Vagina (tissue), 2 donors: ENCODE measurements at places on chromosomes 7 and 10. TPM values are rescaled to one million over a fixed set of nuclear protein-coding genes. Genes with fewer than 3 reads are reported as not detected.

The MRC1 gene
- total RNA-seq = 18.9 TPM

The TMEM130 gene
- total RNA-seq = 3.7 TPM

The TET1 gene
- total RNA-seq = 3.2 TPM

GRCh38 chr10:32744321-32744720 is 213.7 kb downstream of the ITGB1 start:
- no peaks in the 10 kb centered on the region for H3K36me3 ChIP-seq
- H3K4me3 ChIP-seq = no peak overlapping the region
- no peak for DNase-seq
- H3K27ac ChIP-seq = no peak overlapping the region

- no peaks in the 10 kb centered on the region for H3K36me3 ChIP-seq
- DNase-seq = no peak
- H3K27ac ChIP-seq = no peak overlapping the region
- no peaks in the 10 kb centered on the region for H3K27me3 ChIP-seq
- no peak overlapping the region for H3K4me3 ChIP-seq
These were observed 238.9 kb upstream of the ETV1 start for GRCh38 chr7:14228341-14228740.

GRCh38 chr10:97553575-97554031 is 19.0 kb upstream of the ANKRD2 start:
- peak overlapping the region; percentile 11 for H3K27ac ChIP-seq
- H3K4me1 ChIP-seq = peaks cover 32% of the 10 kb centered on the region
- H3K27me3 ChIP-seq = no peaks in the 10 kb centered on the region
- no peak overlapping the region for H3K4me3 ChIP-seq

DNA sequence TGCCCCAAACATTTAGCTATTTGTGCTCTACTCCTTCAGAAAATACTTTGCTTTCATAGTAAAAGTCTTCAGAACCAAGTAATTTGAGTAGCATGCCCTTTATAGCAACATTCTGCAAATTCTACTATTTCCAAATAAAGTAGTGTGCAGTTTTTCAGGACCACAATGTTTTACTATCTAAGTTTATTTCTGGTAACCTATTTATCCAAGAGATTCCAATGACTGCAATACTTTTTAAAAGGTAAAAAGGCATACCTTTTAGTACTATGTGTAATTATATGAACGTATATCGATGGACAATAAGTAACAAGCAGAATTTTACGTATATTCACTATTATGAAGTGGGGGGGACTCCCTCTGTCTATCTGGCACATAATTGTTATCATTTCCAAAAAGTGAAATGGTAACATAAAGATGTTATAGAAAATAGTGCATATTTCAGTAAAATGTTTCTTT is 6.9 kb upstream of the CAV2 start:
- no peaks in the 10 kb centered on the region for H3K36me3 ChIP-seq
- H3K4me1 ChIP-seq = no peaks in the 10 kb centered on the region
- no peaks in the 10 kb centered on the region for H3K27me3 ChIP-seq
- H3K4me3 ChIP-seq = no peak overlapping the region
- DNase-seq = no peak

DNA sequence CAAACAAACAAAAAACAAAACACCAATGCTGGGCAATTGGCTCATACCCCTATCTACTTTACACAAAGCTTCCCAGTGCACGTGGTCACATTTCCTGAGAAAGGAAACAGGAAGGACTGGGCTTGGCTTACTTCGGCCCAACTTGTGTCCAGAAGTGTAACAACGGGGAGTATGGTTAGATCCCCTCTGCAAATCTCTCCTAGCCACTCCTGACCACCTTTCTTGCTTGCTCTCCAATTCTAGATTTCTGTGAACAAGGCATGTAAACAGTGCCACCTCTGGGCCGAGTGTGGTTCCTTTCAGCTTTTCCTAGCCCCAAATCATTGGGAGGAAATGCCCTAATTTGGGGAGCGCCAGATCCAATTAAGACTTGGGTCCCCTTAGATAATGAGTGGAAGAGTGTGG is 21.0 kb upstream of the FRAT2 start:
- no peak for DNase-seq
- H3K4me3 ChIP-seq = no peak overlapping the region
- no peaks in the 10 kb centered on the region for H3K36me3 ChIP-seq
- no peaks in the 10 kb centered on the region for H3K4me1 ChIP-seq
- no peaks in the 10 kb centered on the region for H3K27me3 ChIP-seq

DNA sequence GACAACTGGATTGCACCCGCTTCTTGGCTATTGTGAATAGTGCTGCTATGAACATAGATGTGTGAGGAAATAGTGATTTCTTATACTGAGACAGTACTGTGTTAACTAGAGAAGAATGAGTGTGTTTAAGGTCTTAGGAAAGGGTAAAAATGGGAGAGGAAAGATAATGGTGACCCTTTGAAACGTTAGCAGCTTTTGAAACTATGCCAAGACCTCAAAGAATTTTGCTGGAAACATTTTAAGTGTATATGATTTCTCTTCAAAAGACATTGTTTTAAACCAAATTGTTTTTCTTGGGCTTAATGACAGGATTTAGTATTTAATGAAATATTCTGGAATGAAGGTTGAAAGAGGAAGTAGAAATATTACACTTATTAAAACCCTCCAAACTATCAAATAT is 100.8 kb upstream of the ARHGAP21 start:
- H3K27me3 ChIP-seq = no peaks in the 10 kb centered on the region
- peaks cover 17% of the 10 kb centered on the region for H3K4me1 ChIP-seq
- no peak overlapping the region for H3K27ac ChIP-seq

DNA sequence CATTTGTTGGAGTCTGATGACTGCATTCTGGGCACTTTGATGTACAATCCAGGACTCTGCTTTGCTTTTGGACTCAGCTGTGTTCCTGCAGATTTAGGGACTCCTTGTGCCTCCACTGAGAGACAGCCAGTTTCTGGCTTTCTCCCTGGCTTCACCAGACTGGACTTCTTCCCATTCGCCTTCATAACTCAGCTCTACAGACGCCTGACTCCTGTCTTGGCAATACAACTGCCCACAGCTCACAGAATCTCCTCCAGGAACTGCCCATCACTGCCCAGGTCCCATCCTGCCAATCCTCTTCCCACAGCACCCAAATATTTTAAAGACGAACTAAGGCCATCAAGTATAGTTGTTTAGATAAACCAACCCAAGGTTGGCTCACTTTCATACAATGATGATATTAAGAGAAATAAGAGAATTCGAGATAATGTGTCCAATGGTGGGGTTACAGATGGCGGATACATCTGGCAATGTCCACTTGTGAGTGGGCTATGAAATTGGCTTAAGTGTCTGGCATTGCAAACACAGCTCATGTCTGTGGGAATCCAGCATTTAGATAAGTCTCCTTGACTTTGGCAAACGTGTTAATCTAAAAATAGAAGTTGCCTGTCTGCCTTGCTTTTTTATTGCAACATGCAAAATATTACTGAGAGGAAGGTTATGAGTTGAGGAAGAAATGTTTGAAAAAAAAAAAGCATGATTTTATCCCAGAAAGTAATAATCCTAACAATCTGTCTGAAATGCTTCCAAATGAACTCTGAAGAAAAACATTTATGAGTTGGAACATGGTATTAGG is 95.1 kb downstream of the ITGA8 start:
- H3K4me1 ChIP-seq = peaks cover 7% of the 10 kb centered on the region
- H3K27ac ChIP-seq = peak overlapping the region; percentile 23
- no peaks in the 10 kb centered on the region for H3K36me3 ChIP-seq
- no peaks in the 10 kb centered on the region for H3K27me3 ChIP-seq
- DNase-seq = no peak

DNA sequence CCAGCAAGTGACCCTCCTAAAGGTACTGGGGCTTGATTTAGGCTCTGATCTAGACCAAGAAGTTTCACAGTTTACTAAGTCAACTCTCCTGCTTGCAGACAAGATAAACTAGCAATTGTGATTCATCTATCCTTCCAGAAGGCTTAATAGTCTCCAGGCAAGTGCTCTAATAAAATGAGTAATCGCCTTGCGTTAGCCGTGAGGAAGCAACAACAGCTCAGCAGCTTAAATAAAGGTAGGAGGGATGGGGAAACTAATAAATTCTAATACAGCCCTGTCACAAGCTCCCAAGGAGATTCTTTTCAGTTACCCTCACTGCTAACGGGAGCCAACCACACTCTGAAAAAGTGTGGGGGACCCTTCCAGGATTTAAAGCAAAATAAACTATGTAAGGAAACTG is 48.4 kb downstream of the FRMD4A start:
- no peak overlapping the region for H3K4me3 ChIP-seq
- no peaks in the 10 kb centered on the region for H3K27me3 ChIP-seq
- H3K27ac ChIP-seq = no peak overlapping the region
- H3K4me1 ChIP-seq = no peaks in the 10 kb centered on the region
- DNase-seq = no peak

DNA sequence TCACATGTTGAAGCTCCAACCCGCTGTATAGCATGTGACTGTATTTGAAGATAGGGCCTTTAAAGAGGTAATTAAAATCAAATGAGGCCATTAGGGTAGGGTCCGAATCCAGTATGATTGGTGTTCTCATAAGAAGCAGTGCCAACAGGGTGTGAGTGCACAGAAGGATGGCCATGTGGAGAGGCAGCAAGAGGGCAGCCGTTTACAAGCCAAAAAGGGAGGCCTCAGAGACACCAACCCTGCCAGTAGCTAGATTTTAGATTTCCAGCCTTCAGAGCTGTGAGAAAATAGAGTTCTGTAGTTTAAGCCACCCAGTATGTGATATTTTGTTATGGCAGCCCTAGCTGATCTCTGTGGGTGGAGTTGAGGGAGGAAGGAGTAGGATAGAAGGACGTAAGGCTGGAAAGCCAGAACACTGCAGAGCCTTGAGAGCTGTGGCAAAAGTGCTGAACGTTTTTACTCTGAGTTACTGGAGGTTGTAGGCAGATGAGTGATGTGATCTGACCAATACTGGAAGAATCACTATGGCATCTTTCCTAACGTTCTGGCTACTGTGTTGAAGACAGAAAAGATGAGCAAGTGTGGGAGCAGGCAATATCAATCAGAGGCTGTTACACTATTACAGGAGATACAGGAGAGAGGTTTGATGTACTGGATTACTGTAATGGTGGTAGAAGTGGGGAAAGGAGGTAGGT is 334.9 kb downstream of the ELMO1 start:
- H3K4me1 ChIP-seq = no peaks in the 10 kb centered on the region
- H3K36me3 ChIP-seq = no peaks in the 10 kb centered on the region
- H3K4me3 ChIP-seq = no peak overlapping the region
- DNase-seq = no peak
- H3K27me3 ChIP-seq = no peaks in the 10 kb centered on the region
- H3K27ac ChIP-seq = no peak overlapping the region

DNA sequence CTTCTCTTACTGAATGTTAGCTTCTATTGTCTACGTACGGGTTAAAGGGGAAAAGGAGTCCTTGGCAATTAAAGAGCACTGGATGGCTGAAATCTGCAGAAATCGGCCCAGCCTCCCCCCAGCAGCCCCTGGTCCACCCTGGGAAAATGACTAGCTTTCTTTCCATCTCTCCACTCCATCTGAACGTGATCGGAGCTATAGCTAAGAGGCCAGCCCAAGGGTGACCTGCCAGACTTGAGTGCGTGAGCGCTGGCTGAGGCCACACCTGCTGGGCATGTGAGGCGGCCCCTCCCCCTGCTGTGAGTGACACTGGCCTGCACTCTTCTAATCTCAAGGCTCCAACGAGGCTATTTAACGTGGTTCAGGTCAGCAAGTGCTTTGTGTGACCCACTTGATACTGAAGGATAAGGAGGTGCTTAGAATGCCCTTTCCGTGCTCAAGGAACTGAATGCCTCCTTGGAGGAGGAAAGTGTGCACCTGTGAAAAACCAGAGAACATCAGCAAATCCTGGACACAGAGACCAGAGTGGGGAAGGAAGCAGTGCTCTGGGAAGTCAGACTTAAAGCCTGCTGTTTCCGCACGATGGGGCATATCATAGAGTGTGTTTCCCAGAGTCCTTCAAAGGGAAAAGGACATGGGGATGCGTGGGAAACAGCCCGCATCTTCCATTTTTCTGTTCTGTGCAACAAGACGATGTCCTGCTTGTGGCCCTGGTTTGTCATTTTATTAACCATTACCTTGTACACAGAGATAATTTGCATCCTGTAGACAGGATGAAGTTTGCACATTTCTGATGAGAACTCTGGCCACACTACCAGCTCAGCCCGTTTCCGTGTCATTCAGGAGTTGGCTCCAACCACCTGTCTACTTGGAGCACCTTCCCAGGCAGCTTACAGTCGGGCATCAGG is 12.5 kb upstream of the MNX1 start:
- H3K36me3 ChIP-seq = no peaks in the 10 kb centered on the region
- DNase-seq = no peak
- peaks cover 27% of the 10 kb centered on the region for H3K4me1 ChIP-seq
- H3K4me3 ChIP-seq = no peak overlapping the region

GRCh38 chr10:31522820-31523219 is 203.8 kb downstream of the ZEB1 start:
- no peak overlapping the region for H3K27ac ChIP-seq
- H3K4me1 ChIP-seq = no peaks in the 10 kb centered on the region
- H3K4me3 ChIP-seq = no peak overlapping the region
- H3K36me3 ChIP-seq = peaks cover 29% of the 10 kb centered on the region
- no peak for DNase-seq
